ENCODE measurements at places on chromosomes 2 and 18.

- no peak for DNase-seq
Measured at GRCh38 chr2:111050701-111051376, 69.9 kb upstream of the BCL2L11 start.

GRCh38 chr18:75341897-75342296 is 85.6 kb downstream of the SMIM21 start:
- DNase-seq: no peak

GRCh38 chr2:75679556-75679955 is 31.2 kb downstream of the GCFC2 start:
- no peak for DNase-seq

- no peak for DNase-seq
Measured at GRCh38 chr18:31232775-31233424, 70.2 kb upstream of the DSC1 start.

DNA sequence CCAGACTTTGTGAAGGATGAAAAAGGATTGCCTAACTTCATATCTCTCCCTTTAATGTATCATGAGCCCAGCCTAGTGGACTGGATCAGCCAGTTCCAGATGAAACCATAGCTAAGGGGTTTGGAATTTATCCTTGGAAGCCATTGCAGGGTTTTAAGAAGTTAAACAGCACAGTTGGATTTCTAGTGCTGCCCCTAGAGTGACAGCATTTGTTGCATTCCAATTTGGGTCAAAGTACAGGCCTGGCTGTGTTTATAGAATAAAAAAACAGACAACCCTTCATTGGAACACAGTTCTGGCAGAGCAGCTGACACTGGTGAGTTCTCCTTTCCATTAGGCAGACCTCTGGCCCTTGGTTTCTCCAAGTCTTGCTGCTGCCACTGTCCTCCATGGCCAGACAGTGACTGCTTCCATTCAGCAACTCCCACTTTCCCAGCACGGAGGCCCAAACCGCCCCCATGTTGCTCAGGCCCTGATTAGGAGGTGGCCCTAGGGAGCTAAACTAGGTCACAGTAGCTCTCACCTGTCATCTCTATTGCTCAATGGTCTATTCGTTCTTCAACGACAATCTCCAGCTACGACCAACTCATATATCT is 8.0 kb downstream of the GPR39 start:
- DNase-seq: peak; percentile 63

Measured in foreskin fibroblast (primary cell).